ENCODE measurements at places on chromosomes 2 and 18. TPM values are rescaled to one million over a fixed set of nuclear protein-coding genes. Genes with fewer than 3 reads are reported as not detected.

The CHRND gene
- total RNA-seq = not detected

- peaks cover 23% of the 10 kb centered on the region for H3K36me3 ChIP-seq
- no peaks in the 10 kb centered on the region for H3K27me3 ChIP-seq
- no peak overlapping the region for H3K4me3 ChIP-seq
- no peak overlapping the region for H3K27ac ChIP-seq
- no peak for DNase-seq
Measured at GRCh38 chr18:54284535-54284934, 15.2 kb downstream of the POLI start.

- H3K4me3 ChIP-seq = no peak overlapping the region
- H3K36me3 ChIP-seq = no peaks in the 10 kb centered on the region
- no peaks in the 10 kb centered on the region for H3K27me3 ChIP-seq
- DNase-seq = no peak
- H3K27ac ChIP-seq = no peak overlapping the region
Measured at GRCh38 chr2:3243804-3244203, 133.8 kb downstream of the EIPR1 start.

DNA sequence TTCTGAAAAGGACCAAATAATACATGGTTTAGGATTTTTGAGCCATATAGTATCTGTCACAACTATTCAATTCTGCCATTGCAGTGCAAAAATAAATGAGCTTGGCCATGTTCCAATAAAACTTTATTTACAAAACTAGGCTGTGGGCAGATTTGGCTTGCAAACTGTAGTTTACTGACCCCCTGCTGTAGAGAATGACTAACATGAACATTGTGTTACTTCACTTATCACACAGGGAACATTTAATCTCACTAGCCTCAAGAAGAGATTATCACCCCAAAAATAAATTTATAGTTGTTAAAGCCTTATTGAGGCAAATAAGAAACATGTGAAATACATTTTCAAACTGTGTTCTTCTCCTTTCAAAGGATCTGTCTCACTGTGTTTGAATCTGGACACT, 766.2 kb downstream of the MBD2 start:
- no peak for DNase-seq
- no peak overlapping the region for H3K4me3 ChIP-seq
- H3K27ac ChIP-seq = no peak overlapping the region
- H3K4me1 ChIP-seq = no peaks in the 10 kb centered on the region
- no peaks in the 10 kb centered on the region for H3K36me3 ChIP-seq

DNA sequence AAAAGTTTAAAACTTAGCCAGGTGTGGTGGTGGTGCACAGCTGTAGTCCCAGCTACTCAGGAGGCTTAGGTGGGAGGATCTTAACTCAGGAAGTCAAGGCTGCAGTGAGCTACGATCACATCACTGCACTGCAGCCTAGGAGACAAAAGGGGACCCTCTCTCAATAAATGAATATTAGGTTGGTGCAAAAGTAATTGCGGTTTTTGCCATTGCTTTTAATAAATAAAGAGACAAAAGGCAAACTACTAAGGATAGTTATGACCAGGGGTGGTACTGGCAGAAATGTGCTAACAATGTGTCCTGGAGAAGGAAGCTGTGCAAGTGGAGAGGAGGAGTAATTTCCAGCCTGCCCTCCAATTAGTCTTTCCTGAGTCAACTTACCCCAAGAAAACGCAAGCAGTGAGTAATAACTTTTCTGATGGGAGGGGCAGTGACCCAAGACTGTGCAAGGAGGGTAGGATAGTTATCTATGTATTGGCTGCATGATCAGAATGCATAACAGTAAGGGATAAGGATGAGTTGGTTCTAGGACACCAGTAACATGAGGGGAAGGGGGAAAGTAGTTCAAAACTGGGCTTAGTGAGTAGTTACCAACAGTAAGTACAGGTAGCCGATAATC, 1.5 kb downstream of the EXOC6B start:
- H3K27ac ChIP-seq = no peak overlapping the region
- no peak overlapping the region for H3K4me3 ChIP-seq
- no peaks in the 10 kb centered on the region for H3K36me3 ChIP-seq
- no peaks in the 10 kb centered on the region for H3K27me3 ChIP-seq
- peaks cover 7% of the 10 kb centered on the region for H3K4me1 ChIP-seq
- DNase-seq = no peak

GRCh38 chr2:26442301-26442700, 35.6 kb downstream of the OTOF start:
- no peak overlapping the region for H3K27ac ChIP-seq
- no peak for DNase-seq
- no peak overlapping the region for H3K4me3 ChIP-seq
- no peaks in the 10 kb centered on the region for H3K36me3 ChIP-seq
- no peaks in the 10 kb centered on the region for H3K4me1 ChIP-seq

DNA sequence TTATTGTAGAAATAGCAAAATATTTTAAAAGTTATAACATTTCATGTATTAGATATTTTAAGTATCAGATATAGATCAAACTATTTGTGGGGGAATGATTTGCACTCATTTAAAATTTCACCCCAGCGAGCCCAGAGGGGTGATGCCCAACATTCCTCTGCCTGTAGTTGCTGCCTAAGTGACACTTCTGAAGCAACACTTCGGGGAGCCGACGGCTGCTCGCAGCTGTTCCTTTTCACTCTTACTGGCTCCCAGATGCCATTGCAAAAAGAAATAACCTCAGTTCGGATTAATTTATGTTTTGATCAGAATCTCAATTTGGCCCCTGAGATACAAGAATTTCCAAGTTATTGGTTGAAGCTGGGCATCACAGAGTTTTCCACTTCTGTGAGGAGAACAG, 603.8 kb downstream of the PLCL1 start:
- DNase-seq = no peak
- no peaks in the 10 kb centered on the region for H3K27me3 ChIP-seq
- no peaks in the 10 kb centered on the region for H3K36me3 ChIP-seq
- no peak overlapping the region for H3K27ac ChIP-seq
- H3K4me1 ChIP-seq = no peaks in the 10 kb centered on the region

DNA sequence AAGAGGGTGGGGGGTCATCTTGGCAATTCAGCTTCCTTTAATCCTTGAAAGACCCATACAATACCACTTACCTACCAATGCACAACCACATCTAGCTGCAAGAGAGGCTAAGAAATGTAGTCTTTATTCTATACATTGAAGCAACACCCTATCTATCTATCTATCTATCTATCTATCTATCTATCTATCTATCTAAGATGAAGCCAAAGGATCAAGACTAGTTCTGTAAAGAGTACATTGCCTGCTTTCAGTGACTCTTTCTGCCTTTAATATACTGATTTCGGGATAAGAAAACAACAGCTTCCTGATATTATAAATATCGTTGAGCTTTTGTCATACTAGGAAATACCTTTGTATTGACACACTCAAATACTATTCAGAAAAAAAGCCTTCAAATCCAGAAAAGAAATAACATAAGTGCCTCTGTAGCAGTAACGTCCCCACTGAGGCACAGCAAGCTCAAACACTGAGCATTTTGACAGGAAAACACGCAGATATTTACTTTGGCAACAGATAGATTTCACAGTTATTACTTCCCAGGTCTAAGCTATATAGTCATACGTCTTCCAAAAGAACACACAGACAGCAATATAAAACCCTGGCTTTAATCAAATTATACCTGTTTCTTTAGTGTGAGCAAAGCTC, 139.4 kb upstream of the SERTAD2 start:
- H3K4me3 ChIP-seq = no peak overlapping the region
- H3K4me1 ChIP-seq = peaks cover 14% of the 10 kb centered on the region
- H3K27ac ChIP-seq = no peak overlapping the region
- DNase-seq = no peak
- H3K36me3 ChIP-seq = no peaks in the 10 kb centered on the region

GRCh38 chr2:119809339-119810048, 49.8 kb downstream of the PTPN4 start:
- no peak overlapping the region for H3K4me3 ChIP-seq
- peaks cover 13% of the 10 kb centered on the region for H3K4me1 ChIP-seq
- no peak for DNase-seq
- H3K27ac ChIP-seq = no peak overlapping the region

DNA sequence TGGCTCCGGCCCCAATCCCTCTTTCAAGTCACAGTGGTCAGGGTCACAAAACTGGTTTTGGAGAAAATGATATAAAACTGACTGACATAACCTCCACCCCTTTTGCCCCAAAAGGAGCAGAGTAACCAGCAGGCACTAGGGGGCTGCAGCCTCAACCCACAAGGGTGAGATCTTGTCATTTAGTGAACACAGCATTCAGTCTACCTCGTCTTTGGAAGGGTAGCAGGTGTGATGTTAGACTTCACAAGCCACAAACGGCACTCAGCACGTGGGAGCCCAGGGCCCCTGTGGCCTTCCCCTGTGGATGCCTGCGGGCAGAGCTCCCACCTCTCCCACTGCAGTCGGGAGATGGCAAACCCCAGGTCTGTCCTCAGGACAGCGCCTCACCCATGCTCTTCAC, 372.1 kb upstream of the MYT1L start:
- no peaks in the 10 kb centered on the region for H3K27me3 ChIP-seq
- no peak overlapping the region for H3K4me3 ChIP-seq
- DNase-seq = no peak
- H3K4me1 ChIP-seq = no peaks in the 10 kb centered on the region

DNA sequence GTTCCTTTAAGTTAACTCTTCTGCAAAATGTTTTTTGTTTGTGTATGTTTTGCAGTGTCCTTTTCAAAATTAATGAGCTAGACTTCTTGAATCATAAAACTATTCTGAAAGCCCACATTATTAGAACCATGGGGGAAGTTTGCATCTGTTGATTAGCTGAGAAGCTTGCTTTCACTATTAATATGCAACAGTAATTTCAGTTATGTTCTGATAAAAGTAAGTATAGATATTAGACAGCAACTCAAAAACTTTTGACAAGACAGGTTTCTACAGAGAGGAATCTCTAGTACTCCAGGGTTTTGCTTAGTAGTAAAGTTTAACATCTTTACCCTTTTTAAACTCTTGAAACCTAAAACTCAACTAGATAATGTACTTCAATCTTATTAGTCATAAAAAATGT, 147.8 kb downstream of the UBE2E3 start:
- no peaks in the 10 kb centered on the region for H3K27me3 ChIP-seq
- no peaks in the 10 kb centered on the region for H3K36me3 ChIP-seq
- H3K4me3 ChIP-seq = no peak overlapping the region
- DNase-seq = no peak

- H3K4me1 ChIP-seq = no peaks in the 10 kb centered on the region
- peak; percentile 17 for DNase-seq
- H3K36me3 ChIP-seq = no peaks in the 10 kb centered on the region
- no peaks in the 10 kb centered on the region for H3K27me3 ChIP-seq
- H3K27ac ChIP-seq = no peak overlapping the region
Measured at GRCh38 chr2:152813351-152813750, 94.9 kb downstream of the ARL6IP6 start.

- no peak overlapping the region for H3K4me3 ChIP-seq
- H3K27me3 ChIP-seq = no peaks in the 10 kb centered on the region
- no peaks in the 10 kb centered on the region for H3K36me3 ChIP-seq
- H3K27ac ChIP-seq = no peak overlapping the region
- no peaks in the 10 kb centered on the region for H3K4me1 ChIP-seq
- DNase-seq = no peak
Measured at GRCh38 chr2:102592601-102593000, 26.8 kb upstream of the SLC9A2 start.

- DNase-seq = no peak
- no peaks in the 10 kb centered on the region for H3K36me3 ChIP-seq
- H3K4me1 ChIP-seq = no peaks in the 10 kb centered on the region
- H3K27ac ChIP-seq = no peak overlapping the region
- H3K27me3 ChIP-seq = no peaks in the 10 kb centered on the region
- no peak overlapping the region for H3K4me3 ChIP-seq
Measured at GRCh38 chr2:223772363-223772762, 65.0 kb downstream of the AP1S3 start.

- peaks cover 53% of the 10 kb centered on the region for H3K36me3 ChIP-seq
- no peaks in the 10 kb centered on the region for H3K27me3 ChIP-seq
- H3K4me3 ChIP-seq = no peak overlapping the region
- H3K27ac ChIP-seq = no peak overlapping the region
- no peak for DNase-seq
Measured at GRCh38 chr2:201267278-201268030, 7.1 kb downstream of the CASP8 start.
